Heart left ventricle (tissue), 16 donors: ENCODE measurements at places on chromosomes 6 and 20. TPM values are rescaled to one million over a fixed set of nuclear protein-coding genes. Genes with fewer than 3 reads are reported as not detected.

The GSTA2 gene
- total RNA-seq = not detected

The OXT gene
- 0.67 TPM for total RNA-seq

The ZSCAN31 gene
- 22.0 TPM for total RNA-seq

The GDAP1L1 gene
- total RNA-seq = 0.27 TPM

The SPATS1 gene
- not detected for total RNA-seq

The NRN1 gene
- total RNA-seq = 21.0 TPM

The TPD52L1 gene
- 79.7 TPM for total RNA-seq

The C20orf202 gene
- 0.29 TPM for total RNA-seq

The FOXA2 gene
- not detected for total RNA-seq

The PPARD gene
- total RNA-seq = 12.6 TPM

The CD93 gene
- total RNA-seq = 45.7 TPM

The GRM1 gene
- total RNA-seq = 4.1 TPM

- no peak overlapping the region for H3K4me3 ChIP-seq
- no peak for DNase-seq
- no peaks in the 10 kb centered on the region for H3K27me3 ChIP-seq
- no peaks in the 10 kb centered on the region for H3K4me1 ChIP-seq
Measured at GRCh38 chr6:27700337-27700736, 211.9 kb downstream of the OR2B2 start.

- H3K36me3 ChIP-seq = no peaks in the 10 kb centered on the region
- H3K27ac ChIP-seq = no peak overlapping the region
- DNase-seq = peak; percentile 58
- H3K4me3 ChIP-seq = no peak overlapping the region
Measured at GRCh38 chr6:156866220-156867015, 89.2 kb downstream of the ARID1B start.

- H3K27ac ChIP-seq = no peak overlapping the region
- H3K4me3 ChIP-seq = no peak overlapping the region
- no peak for DNase-seq
- no peaks in the 10 kb centered on the region for H3K36me3 ChIP-seq
- H3K27me3 ChIP-seq = no peaks in the 10 kb centered on the region
- peaks cover 2% of the 10 kb centered on the region for H3K4me1 ChIP-seq
Measured at GRCh38 chr6:154598399-154598798, 87.9 kb upstream of the CNKSR3 start.

DNA sequence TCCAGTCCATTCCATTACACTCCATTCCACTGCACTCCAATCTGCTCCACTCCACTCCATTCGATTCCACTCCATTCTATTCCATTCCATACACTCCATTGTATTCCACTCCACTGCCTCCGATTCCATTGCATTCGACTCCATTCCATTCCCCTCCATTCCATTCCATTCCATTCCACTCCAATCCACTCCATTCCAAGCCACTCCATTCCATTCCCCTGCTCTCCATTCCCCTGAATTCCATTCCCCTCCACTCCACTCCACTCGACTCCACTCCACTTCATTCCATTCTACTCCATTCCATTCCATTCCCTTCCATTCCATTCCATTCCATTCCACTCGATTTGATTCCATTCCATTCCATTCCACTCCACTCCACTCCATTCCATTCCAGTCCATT, 25.7 kb upstream of the DEFB125 start:
- H3K27ac ChIP-seq = no peak overlapping the region
- no peaks in the 10 kb centered on the region for H3K27me3 ChIP-seq
- no peaks in the 10 kb centered on the region for H3K36me3 ChIP-seq
- no peak overlapping the region for H3K4me3 ChIP-seq
- H3K4me1 ChIP-seq = no peaks in the 10 kb centered on the region
- no peak for DNase-seq

DNA sequence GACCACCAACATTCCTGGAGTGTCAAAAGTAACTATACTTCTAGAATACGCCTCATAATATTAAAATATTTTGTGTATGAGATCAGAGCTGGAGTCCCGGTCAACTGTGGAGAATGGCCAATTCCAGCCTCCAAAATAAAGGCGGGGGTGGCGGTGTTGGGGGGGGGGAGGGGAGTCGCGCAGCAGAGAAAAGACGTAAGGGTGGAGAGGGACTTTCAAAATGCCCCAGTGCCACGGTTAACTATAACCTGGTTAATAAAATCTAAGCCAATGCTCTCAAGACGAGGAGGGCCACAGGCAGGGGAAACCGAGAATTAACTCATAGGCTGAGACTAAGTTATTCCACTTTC, 1.3 kb downstream of the NUP153 start:
- H3K36me3 ChIP-seq = no peaks in the 10 kb centered on the region
- peak; percentile 29 for DNase-seq
- peaks cover 24% of the 10 kb centered on the region for H3K4me1 ChIP-seq
- H3K27me3 ChIP-seq = no peaks in the 10 kb centered on the region

GRCh38 chr6:81689580-81689979, 62.9 kb downstream of the TENT5A start:
- no peaks in the 10 kb centered on the region for H3K36me3 ChIP-seq
- H3K27ac ChIP-seq = no peak overlapping the region
- no peaks in the 10 kb centered on the region for H3K4me1 ChIP-seq
- no peak overlapping the region for H3K4me3 ChIP-seq

GRCh38 chr6:105045526-105045925, 88.6 kb downstream of the LIN28B start:
- H3K4me3 ChIP-seq = no peak overlapping the region
- DNase-seq = no peak
- no peaks in the 10 kb centered on the region for H3K27me3 ChIP-seq
- H3K27ac ChIP-seq = no peak overlapping the region
- no peaks in the 10 kb centered on the region for H3K4me1 ChIP-seq
- H3K36me3 ChIP-seq = no peaks in the 10 kb centered on the region

DNA sequence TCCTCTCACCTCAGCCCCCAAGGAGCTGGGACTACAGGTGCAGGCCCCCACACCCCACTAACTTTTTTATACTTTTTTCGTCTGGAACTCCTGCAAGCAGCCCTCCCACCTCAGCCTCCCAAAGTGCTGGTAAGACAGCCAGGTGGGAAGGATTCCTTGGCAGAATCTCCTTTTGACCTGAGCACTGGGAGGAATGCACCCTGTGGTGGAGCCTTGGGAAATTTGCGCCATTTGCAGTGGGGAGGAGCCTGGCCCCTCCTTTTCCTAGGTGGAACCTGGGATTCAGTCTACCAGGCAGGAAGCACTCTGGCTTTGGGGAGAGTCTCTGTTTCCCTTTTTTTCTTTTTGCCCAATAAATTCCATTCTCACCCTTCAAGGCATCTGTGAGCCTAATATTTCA, 2.3 kb upstream of the RNGTT start:
- no peak overlapping the region for H3K27ac ChIP-seq
- DNase-seq = no peak
- no peaks in the 10 kb centered on the region for H3K27me3 ChIP-seq
- H3K36me3 ChIP-seq = no peaks in the 10 kb centered on the region
- peaks cover 19% of the 10 kb centered on the region for H3K4me1 ChIP-seq

GRCh38 chr6:117483645-117484016, 1.2 kb downstream of the DCBLD1 start:
- H3K27me3 ChIP-seq = no peaks in the 10 kb centered on the region
- peak overlapping the region; percentile 84 for H3K27ac ChIP-seq
- peaks cover 20% of the 10 kb centered on the region for H3K4me1 ChIP-seq
- H3K4me3 ChIP-seq = peak overlapping the region; percentile 62
- H3K36me3 ChIP-seq = no peaks in the 10 kb centered on the region
- no peak for DNase-seq

DNA sequence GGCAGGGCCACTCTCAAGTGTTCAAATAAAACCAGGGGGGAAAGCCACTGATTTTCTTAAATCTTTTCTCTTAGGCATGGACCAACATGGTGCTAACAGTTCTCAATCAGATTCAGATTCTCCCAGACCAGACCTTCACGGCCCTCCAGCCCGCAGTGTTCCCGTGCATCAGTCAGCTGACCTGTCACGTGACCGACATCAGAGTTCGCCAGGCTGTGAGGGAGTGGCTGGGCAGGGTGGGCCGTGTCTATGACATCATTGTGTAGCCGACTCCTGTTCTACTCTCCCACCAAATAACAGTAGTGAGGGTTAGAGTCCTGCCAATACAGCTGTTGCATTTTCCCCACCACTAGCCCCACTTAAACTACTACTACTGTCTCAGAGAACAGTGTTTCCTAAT, 41.5 kb upstream of the SMIM28 start:
- H3K27ac ChIP-seq = no peak overlapping the region
- H3K4me1 ChIP-seq = no peaks in the 10 kb centered on the region
- no peaks in the 10 kb centered on the region for H3K27me3 ChIP-seq
- DNase-seq = no peak

DNA sequence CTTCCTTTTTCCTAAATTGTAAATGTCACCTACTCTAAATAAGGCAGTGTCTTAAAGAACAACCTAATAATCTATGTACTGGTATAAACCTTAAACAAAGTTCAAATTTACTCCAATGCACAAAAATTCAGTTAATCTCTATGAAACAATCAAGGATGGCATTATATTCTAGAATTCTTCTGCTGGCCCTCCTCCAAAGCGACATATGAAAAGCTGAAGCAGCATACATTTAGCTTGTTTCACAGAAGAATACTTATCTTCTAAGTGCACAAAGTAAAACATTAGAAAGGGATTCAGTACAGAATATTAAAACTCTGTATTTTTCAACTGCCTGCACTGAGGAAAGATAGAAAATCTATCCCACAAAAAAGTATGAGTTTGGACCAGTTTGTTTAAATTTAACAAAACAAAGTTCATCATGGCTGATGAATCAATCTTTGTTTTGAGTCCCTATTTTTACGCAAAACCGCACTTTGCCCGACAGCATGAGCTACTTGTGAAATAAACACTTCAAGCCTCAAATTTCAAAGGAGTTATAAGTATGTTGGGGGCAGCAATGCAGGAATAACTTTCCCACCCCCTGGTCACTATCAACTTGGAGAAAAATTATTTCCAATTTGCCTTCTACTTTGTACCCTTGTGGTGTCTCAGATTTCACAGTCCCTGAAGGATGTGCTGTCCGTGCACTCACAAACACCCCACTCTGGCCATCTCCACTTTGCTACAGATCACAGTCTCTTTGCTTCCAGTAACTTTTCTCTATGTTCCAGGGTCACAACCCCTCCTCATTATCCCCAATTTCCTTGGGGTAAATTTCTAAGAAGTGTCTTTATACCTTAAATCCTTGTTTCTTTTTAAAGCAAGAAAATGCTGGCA, 238.2 kb downstream of the PRKN start:
- H3K27me3 ChIP-seq = no peaks in the 10 kb centered on the region
- H3K4me3 ChIP-seq = no peak overlapping the region
- H3K4me1 ChIP-seq = peaks cover 9% of the 10 kb centered on the region
- H3K27ac ChIP-seq = no peak overlapping the region

DNA sequence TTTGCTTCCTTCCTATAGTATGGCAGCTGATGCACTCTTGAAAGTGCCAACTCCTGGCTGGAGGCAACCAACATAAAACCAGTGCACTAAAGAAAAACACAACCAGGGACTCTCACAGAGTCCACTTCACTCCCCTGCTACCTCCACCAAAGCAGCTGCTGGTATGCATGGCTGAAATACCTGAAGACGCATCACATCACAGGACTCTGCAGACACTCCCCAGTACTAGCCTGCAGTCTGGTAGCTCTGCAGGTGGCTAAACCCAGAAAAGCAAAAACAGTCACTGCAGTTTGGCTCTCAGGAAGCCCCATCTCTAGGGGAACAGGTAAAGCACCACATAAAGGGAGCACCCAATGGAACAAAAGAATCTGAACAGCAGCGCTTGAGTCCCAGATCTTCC, 473.0 kb upstream of the SPTLC3 start:
- no peaks in the 10 kb centered on the region for H3K4me1 ChIP-seq
- no peaks in the 10 kb centered on the region for H3K36me3 ChIP-seq
- H3K4me3 ChIP-seq = no peak overlapping the region
- no peaks in the 10 kb centered on the region for H3K27me3 ChIP-seq
- H3K27ac ChIP-seq = no peak overlapping the region

DNA sequence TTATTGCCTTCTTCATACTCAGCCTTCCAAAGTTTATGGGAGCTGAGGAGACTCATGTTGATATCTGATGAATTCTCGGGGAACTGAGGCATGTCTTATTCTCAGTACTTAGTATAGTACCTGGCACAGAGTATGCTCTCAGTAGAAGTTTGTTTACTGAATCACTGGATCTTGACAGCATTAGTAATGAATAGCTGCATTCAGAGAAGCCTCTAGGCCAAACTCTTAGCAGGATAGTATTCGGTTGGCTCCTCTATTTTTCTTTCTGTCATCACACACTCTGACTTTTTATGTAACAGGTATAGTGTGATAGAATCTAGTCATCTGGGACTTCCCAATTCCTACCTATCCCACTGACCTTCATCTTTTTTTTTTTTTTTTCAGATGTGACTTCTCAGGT, 566.4 kb upstream of the MAN1A1 start:
- H3K4me1 ChIP-seq = no peaks in the 10 kb centered on the region
- no peaks in the 10 kb centered on the region for H3K36me3 ChIP-seq
- no peak overlapping the region for H3K27ac ChIP-seq
- no peak for DNase-seq
- no peak overlapping the region for H3K4me3 ChIP-seq

DNA sequence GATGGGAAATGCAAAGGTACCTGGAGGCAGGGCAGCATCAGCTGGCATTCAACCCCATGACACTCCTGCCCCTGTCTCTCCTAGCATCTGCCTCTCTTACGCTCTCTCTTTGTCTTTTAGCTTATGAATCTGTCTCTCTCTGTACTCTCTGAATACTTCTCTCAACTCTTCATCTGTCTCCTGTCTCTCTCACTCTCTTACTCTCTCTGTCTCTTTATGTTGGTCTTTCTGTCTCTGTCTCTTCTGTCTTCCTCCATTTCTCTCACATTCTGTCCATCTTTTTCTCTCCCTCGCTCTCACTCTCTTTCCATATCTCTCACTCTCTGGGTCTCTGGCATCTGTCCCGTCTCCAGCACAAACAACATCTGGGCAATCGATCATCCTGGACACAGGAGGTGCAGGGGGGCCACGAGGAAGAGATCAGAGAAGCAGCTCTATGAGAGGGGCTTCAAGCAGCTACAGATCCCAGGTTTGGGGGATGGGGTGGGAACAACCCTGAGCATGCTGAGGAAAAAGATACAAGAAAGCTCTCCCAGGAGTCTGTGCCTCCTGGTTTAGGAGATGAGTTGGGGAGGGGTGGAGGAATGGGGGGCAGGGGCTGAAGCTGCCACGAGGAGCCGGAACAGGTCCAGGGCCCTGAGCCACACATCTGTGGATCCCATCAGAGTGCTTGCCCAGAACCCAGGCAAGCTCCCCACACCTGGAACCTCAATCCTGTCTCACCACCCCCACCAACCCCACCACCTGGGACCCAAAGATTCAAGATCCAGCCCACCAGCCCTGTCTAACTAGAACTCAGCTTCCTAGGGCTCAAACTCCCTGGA, 2.4 kb downstream of the COL11A2 start:
- H3K27me3 ChIP-seq = no peaks in the 10 kb centered on the region
- no peak overlapping the region for H3K4me3 ChIP-seq
